Pancreas (tissue), 10 donors: ENCODE measurements at places on chromosomes 3 and 15.

GRCh38 chr3:37272741-37273140 lies 98.4 kb upstream of the LRRFIP2 start:
- no peaks in the 10 kb centered on the region for H3K36me3 ChIP-seq
- H3K4me1 ChIP-seq = no peaks in the 10 kb centered on the region
- H3K27me3 ChIP-seq = no peaks in the 10 kb centered on the region
- no peak overlapping the region for H3K27ac ChIP-seq
- no peak overlapping the region for H3K4me3 ChIP-seq

DNA sequence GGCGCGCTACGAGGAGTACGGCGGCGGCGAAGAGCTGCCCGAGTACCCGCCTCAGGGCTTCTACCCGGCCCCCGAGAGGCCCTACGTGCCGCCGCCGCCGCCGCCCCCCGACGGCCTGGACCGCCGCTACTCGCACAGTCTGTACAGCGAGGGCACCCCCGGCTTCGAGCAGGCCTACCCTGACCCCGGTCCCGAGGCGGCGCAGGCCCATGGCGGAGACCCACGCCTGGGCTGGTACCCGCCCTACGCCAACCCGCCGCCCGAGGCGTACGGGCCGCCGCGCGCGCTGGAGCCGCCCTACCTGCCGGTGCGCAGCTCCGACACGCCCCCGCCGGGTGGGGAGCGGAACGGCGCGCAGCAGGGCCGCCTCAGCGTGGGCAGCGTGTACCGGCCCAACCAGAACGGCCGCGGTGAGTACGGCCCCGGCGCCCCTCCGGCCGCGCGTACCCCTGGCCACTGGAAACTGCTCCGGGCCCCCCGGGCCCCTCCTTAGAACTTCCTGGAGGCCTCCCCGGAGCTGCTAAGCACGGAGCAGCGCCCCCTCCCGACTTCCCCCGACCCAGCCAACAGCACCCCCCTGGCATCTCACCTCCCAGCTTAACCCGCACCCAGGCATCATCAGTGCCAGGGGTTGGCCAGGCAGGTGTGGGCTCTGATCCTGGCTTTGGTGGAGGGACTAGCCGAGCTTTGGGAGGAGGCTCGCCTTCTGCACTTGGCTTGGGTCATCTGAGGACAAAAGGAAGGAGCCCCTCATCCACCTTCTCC lies 1.4 kb downstream of the LOXL1 start:
- H3K27me3 ChIP-seq = no peaks in the 10 kb centered on the region
- peak overlapping the region; percentile 83 for H3K27ac ChIP-seq
- peak; percentile 92 for DNase-seq
- H3K36me3 ChIP-seq = no peaks in the 10 kb centered on the region
- H3K4me1 ChIP-seq = peaks cover 5% of the 10 kb centered on the region

DNA sequence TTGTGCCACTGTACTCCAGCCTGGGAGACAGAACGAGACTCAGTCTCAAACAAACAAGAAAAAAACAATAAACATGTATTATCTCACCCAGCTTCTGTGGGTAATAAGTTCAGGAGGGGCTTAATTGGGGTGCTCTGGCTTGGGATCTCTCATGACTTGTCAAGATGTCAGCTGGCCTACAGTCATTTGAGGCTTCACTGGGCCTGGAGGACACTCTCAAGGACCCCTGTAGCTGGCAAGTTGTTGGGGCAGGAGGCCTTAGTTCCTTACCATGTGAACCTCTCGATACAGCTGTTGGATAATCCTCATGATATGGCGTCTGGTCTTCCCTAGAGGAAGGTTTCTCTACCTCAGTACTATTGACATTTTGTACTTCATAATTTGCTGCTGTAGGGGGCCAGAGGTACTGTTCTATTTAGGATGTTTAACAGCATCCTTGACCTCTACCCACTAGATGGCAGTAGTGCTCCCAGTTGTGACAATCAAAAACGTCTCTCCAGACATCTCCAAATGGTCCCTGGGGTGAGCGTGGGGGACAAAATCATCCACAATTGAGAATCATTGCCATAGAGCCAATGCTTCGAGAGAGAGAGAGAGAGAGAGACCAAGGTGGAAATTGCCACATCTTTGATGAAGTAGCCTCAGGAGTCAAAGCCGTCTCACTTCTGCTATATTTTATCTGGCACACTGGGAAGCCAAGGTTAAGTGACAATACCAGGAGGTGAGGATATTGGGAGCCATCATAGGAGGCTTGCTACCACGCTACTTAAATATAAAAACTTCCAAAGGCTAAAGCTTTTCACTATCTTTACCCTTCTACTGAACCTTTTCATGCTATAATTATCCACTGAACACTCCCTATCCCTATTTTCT lies 23.9 kb upstream of the SLTM start:
- no peak overlapping the region for H3K27ac ChIP-seq
- DNase-seq = peak; percentile 39

DNA sequence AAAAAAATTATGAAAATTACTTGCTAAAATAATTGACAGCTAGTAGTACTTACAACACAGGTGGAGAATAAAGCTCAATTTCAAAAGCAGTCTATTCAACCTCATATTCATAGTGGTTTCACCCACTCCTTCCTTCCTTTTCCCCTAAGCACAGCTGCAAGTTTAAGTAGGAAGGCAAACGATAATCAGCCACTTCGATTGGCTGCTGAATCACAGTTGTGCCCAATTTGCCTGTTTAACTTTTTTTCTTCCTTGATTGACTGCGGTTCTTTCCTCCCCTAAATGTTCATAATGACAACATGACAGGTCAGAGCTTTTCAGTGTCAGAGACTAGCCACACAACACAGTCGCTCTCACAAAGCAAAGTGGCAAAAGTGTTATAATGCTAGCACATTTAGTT lies 468.0 kb upstream of the GBE1 start:
- H3K27ac ChIP-seq = no peak overlapping the region
- H3K36me3 ChIP-seq = no peaks in the 10 kb centered on the region
- H3K27me3 ChIP-seq = no peaks in the 10 kb centered on the region
- H3K4me3 ChIP-seq = no peak overlapping the region
- no peaks in the 10 kb centered on the region for H3K4me1 ChIP-seq

DNA sequence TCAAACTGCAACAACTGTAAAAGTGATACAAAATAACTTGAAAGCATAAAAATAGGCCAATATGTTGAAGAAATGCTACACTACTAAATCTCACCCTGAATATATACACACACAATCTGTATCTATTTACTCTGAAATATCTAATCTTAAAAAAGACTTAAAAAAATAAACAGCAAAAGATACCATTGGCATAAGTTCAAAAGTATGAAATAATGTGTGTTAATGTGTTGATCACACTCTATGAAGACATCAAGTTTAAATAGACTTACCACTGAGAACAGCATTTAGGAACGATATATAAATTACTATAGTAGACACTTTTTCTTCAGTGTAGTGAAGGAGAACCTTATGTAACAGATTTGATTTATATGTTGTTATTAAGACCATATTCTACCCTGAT lies 14.1 kb upstream of the SATB1 start:
- no peaks in the 10 kb centered on the region for H3K36me3 ChIP-seq
- DNase-seq = no peak
- no peaks in the 10 kb centered on the region for H3K4me1 ChIP-seq

DNA sequence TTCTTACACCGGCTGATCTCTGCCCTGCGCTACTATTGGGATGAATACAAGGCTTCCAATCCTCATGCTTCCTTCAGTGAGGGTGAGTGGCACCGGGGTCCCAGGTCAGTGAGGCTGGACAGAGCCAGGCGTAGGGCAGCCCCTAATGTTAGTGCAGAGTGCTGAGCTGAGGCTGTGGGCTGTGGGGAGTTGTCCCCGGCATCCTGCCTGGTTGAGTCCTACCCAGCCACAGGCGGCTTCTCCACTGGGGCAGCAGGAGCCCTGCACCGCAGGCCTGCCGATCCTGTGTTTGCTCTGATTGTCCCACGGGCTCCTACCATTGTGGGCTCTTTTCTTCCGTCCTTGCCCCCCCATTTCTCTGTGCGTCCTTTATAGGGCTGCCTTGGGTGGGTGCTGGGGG lies 13.3 kb downstream of the RNF123 start:
- H3K36me3 ChIP-seq = no peaks in the 10 kb centered on the region
- H3K4me1 ChIP-seq = no peaks in the 10 kb centered on the region
- H3K27ac ChIP-seq = no peak overlapping the region
- no peaks in the 10 kb centered on the region for H3K27me3 ChIP-seq
- H3K4me3 ChIP-seq = no peak overlapping the region

- H3K4me1 ChIP-seq = no peaks in the 10 kb centered on the region
- no peaks in the 10 kb centered on the region for H3K27me3 ChIP-seq
- DNase-seq = no peak
- no peak overlapping the region for H3K27ac ChIP-seq
These were observed 178.1 kb downstream of the LPP start for GRCh38 chr3:188332085-188332484.

DNA sequence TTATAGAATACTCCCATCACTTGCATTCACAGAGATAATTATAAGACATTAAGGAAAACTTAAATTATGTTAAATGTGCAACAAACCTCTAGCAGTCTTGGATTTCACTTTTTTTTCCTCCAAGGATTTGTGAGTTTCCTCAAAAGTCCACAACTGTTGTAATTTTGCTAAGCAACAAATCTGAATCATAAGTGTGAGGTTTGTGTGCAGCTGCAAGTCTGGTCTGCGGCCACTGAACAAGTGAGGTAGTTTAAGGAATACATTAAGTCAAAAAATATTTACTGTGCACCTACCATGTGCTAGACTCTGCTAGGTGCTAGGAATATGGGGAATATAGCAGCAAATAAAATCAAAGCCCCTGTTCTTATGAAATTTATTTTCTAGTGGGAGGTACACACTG lies 70.2 kb downstream of the LRRC28 start:
- no peak for DNase-seq
- H3K4me3 ChIP-seq = no peak overlapping the region
- H3K27ac ChIP-seq = no peak overlapping the region

DNA sequence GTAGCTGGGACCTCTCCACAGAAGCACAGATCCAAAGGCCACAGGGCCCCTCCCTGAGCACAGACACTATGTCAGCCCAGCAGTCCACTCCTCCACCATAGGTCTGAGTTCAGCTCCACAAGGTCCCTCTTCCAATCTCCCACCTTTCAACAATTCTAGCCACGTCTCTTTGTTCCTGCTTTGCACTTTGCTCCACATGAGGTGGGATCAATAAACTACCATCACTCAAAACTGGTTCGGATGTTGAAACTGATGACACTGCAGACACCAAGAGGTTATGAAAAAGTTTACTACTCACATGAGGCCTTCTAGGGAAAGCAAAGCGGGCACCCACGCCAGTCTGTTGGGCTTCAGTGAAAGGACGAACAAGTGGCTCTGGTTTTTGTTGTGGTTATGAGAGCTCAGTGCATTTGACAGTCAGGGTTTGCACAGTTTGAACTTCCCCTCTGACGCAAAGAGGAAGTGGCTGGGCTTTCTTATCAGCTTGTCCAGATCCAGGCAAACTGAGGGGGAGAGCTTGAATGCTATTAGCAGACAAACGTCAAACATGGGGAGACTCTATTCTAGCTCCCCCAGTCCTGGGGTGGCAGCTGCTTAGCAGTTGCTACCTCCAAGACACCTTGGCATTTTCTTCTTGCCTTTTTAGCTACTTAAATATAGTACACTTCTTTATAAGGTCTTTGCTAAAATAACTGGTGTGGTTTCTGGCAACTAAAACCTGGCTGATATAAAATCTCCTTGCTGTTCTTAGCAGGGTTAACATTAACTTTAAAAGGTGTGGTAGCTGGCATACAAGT lies 37.8 kb downstream of the ZNF445 start:
- H3K4me3 ChIP-seq = peak overlapping the region; percentile 15
- no peak for DNase-seq
- no peaks in the 10 kb centered on the region for H3K27me3 ChIP-seq

DNA sequence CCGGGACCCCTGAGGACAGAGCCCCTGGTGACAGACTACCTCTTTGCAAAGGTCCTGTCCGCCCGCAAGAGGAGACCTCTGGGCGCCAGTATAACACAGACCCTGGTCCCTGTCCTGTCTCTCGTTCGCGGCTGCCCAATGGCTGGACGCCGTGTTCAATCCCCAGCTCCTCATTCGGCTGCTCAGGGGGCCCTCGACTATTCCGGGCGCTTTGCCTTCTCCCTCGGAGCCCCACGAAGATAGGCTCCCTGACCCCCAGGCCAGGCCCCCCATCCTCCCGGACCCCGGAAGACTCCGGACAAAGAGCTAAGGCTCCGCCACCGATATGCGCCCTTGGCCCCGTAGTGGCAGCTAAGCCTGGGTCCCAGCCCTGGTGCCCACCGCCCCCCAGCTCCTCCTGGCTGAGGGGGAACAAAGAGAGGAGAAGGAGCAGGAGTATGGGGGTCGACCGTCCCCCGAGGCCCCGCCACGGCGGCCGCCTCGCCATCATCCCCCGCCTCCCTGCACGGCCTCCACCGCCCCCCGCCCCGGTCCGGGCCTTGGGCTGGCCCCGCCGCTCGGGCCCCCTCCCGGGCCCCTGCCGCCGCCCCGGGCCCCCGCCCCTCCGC lies 437 bp downstream of the CELSR3 start:
- no peaks in the 10 kb centered on the region for H3K36me3 ChIP-seq
- no peaks in the 10 kb centered on the region for H3K4me1 ChIP-seq
- DNase-seq = no peak
- H3K27ac ChIP-seq = no peak overlapping the region
- H3K4me3 ChIP-seq = no peak overlapping the region

DNA sequence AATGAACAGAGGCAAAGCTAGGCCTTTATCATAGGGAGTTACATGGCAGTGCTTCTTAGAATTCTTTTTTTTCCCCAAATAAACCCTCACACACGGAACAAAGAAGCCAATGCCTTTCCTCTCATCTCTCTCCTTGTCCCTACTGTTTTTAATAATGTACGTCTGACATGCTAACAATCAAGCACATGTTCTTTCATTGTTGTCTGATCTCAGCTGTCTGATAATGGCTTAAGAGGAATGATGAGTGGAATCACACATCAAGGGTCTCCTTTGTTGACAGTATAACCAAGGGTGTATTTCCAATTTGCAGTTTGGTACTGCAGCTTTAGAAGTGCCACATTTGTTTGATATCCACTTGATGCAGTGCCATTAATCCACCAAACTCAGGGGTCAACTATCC lies 34.8 kb upstream of the EPHA3 start:
- no peaks in the 10 kb centered on the region for H3K36me3 ChIP-seq
- H3K27me3 ChIP-seq = no peaks in the 10 kb centered on the region
- no peak for DNase-seq
- no peak overlapping the region for H3K4me3 ChIP-seq
- no peak overlapping the region for H3K27ac ChIP-seq
- H3K4me1 ChIP-seq = no peaks in the 10 kb centered on the region

DNA sequence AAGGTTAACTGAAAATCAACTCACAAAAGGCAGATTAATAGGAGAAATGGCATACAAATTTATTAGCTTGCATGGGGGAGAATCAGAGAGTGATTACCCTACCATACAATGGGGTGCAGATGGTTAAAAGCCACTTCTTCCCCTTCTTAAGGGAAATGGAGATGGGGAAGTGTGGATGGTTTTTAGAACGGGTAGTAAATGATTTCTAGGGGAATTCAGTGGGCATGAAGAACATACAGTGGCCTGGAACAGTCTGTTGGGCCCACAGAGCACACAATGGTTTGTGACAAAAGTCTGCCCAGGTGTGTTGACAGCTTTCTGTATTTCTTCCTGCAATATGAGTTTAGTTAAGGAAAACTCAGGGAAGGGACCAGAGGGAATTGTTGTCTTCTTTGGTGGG lies 61.0 kb downstream of the C3orf80 start:
- H3K4me1 ChIP-seq = no peaks in the 10 kb centered on the region
- H3K27me3 ChIP-seq = no peaks in the 10 kb centered on the region
- no peak for DNase-seq
- no peak overlapping the region for H3K27ac ChIP-seq
